Naive B cell (primary cell): ENCODE measurements at places on chromosomes 13 and 19.
A peak's percentile ranks its signal among the peaks of the same experiment; 100 is the strongest.

- H3K27me3 ChIP-seq, result no peaks in the 10 kb centered on the region
- H3K27ac ChIP-seq, result no peak within 1 kb of the TSS
- DNase-seq, result no peak
- no peaks in the 10 kb centered on the region for H3K4me1 ChIP-seq
- H3K36me3 ChIP-seq, result peaks cover 9% of the 10 kb centered on the region
These were observed at the start of gene C19orf33 for GRCh38 chr19:38303517-38304351. Gene C19orf33, plus strand, starts transcription at chr19:38304251. Its CDS starts 11 bp downstream, at chr19:38304262.

GRCh38 chr19:11322269-11323024 lies 17.0 kb downstream of the RAB3D start:
- peak overlapping the region; percentile 57 for H3K4me3 ChIP-seq
- peaks cover 60% of the 10 kb centered on the region for H3K4me1 ChIP-seq
- no peaks in the 10 kb centered on the region for H3K36me3 ChIP-seq
- peak overlapping the region; percentile 51 for H3K27ac ChIP-seq
- H3K27me3 ChIP-seq, result no peaks in the 10 kb centered on the region

GRCh38 chr13:43758834-43759233 lies 27.9 kb downstream of the ENOX1 start:
- H3K27me3 ChIP-seq, result peaks cover 12% of the 10 kb centered on the region
- H3K36me3 ChIP-seq, result no peaks in the 10 kb centered on the region
- no peak for DNase-seq
- H3K4me3 ChIP-seq, result no peak overlapping the region
- no peaks in the 10 kb centered on the region for H3K4me1 ChIP-seq

GRCh38 chr13:21762512-21762911 lies 91.6 kb downstream of the FGF9 start:
- peaks cover 10% of the 10 kb centered on the region for H3K27me3 ChIP-seq
- no peak for DNase-seq
- no peaks in the 10 kb centered on the region for H3K36me3 ChIP-seq

- peaks cover 6% of the 10 kb centered on the region for H3K36me3 ChIP-seq
- peak overlapping the region; percentile 95 for H3K27ac ChIP-seq
- peak; percentile 61 for DNase-seq
- H3K27me3 ChIP-seq, result no peaks in the 10 kb centered on the region
These were observed 4.6 kb downstream of the SAFB start for GRCh38 chr19:5627395-5627904.

- peaks cover 35% of the 10 kb centered on the region for H3K4me1 ChIP-seq
- peak overlapping the region; percentile 81 for H3K4me3 ChIP-seq
- H3K27me3 ChIP-seq, result no peaks in the 10 kb centered on the region
- H3K27ac ChIP-seq, result peak overlapping the region; percentile 99
- peak; percentile 26 for DNase-seq
These were observed 500 bp downstream of the ZFP30 start for GRCh38 chr19:37654629-37655300.

DNA sequence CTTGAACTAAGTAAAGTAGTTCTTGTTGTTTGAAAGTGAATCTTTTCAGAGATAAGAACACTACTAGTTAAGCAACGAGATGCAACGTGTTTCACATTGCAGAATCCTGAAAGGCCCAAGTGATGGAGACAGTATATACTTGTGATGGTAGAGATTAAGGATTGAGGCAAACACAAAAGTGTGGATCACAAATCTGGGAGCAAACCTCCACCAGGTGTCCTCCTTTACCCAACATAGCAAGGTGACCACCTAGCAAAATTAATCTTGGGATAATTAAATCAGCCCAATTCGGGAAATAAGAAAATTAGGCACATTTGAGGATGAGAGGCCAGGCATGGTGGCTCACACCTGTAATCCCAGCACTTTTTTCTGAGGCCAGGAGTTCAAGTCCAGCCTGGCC lies 563.9 kb downstream of the DACH1 start:
- H3K27me3 ChIP-seq, result no peaks in the 10 kb centered on the region
- H3K4me3 ChIP-seq, result no peak overlapping the region
- no peaks in the 10 kb centered on the region for H3K4me1 ChIP-seq
- H3K36me3 ChIP-seq, result no peaks in the 10 kb centered on the region
- no peak overlapping the region for H3K27ac ChIP-seq

DNA sequence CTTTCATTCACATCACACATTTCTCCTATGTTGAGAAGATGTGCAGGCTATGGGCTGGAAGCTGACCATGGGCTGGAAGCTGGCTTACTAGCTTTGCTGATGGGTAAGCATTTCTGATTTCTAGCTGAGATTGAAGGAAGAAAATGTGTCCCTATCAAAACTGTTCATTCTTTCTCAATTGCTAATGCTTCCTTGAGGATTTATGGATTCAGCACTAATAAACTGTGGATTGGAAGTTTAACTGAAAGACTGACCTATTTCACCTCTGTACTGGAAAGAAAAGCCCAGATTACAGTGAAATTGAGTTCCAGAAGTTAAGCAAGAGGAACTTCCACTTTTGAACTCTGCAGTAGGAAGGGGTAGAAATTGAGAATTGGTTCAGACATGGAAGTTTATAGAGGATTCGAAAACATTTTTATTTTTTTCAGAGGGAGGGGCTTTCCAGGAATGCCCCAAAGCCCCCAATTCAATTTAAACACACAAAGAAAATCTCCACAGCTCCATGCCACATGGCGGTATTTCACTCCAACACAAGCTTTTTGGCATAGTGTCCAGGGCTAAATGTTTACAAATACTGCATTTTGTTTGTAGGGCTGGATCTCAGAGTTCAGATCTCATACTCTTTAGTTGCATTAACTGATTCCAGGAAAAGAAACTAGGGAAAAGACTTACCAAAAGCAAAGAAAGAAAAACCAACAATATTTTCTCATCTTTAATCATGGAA lies 61.2 kb upstream of the ARGLU1 start:
- no peaks in the 10 kb centered on the region for H3K4me1 ChIP-seq
- no peaks in the 10 kb centered on the region for H3K36me3 ChIP-seq
- H3K27ac ChIP-seq, result no peak overlapping the region
- no peak for DNase-seq
- no peak overlapping the region for H3K4me3 ChIP-seq

- DNase-seq, result no peak
- no peak overlapping the region for H3K27ac ChIP-seq
- no peaks in the 10 kb centered on the region for H3K36me3 ChIP-seq
These were observed 28.4 kb downstream of the NFIX start for GRCh38 chr19:13023656-13024055.

DNA sequence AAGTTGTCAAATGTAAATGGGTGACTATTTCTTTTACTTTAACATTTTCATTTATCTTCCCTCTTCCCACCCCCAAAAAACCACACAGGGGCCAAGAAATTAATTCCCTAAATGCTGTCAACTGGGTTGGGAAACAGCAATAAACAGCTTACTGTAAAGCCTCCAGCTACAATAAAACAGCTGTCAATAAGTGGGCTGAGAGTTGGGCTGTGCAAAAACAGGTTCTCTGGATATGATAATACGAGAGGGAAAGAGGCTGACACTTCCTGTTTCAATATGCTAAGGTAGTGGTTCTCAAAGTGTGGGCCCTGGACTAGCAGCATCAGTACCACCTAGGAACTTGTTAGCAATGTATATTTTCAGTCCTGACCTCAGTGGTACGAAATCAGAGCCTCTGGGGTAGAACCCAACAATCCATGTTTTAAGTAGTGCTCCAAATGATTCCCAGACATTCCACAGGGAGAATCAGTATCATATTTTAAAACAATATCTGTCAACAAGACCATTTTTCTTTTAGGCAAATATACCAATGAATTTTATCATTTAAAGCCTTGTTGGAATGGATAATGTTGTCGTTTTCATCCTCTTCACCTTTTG lies 8.4 kb downstream of the PCDH9 start:
- H3K4me3 ChIP-seq, result peak overlapping the region; percentile 78
- peak; percentile 42 for DNase-seq
- peaks cover 47% of the 10 kb centered on the region for H3K4me1 ChIP-seq
- H3K36me3 ChIP-seq, result no peaks in the 10 kb centered on the region
- H3K27me3 ChIP-seq, result no peaks in the 10 kb centered on the region
